ENCODE measurements at places on chromosomes 3 and 15.

GRCh38 chr15:70291305-70292075, 193.8 kb upstream of the TLE3 start:
- DNase-seq = no peak

DNA sequence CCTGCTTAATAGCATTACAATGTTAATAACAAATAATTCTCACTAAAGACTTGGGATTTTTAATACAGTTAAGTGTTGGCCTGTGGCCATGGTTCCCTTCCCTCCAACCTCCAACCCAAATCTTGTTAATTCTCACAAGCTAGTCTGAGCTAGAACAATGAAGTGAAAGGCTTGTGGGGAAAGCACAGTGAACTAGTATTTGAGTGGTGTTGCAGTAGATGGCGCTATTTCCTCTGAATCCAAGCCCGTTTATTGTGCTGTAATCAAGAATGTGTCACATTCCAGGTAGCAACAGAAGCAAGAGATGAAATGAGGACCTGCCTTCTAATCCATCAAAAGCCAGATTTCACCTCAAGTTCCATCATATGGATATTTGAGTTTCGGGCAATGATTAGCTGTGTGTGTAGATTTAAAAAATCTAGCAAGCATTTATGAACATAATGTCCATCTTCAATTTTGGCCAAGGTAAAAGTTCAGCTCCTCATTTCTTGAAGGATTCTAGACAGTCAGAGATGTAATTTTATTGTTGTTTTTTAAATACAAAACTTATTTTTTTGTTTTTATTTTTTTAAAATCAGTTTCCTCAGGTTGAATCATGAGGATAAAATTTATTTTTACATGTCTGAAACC, 160.7 kb downstream of the SQOR start:
- peak; percentile 14 for DNase-seq

GRCh38 chr3:117547956-117548550, 838.5 kb downstream of the TUSC7 start:
- DNase-seq = no peak

DNA sequence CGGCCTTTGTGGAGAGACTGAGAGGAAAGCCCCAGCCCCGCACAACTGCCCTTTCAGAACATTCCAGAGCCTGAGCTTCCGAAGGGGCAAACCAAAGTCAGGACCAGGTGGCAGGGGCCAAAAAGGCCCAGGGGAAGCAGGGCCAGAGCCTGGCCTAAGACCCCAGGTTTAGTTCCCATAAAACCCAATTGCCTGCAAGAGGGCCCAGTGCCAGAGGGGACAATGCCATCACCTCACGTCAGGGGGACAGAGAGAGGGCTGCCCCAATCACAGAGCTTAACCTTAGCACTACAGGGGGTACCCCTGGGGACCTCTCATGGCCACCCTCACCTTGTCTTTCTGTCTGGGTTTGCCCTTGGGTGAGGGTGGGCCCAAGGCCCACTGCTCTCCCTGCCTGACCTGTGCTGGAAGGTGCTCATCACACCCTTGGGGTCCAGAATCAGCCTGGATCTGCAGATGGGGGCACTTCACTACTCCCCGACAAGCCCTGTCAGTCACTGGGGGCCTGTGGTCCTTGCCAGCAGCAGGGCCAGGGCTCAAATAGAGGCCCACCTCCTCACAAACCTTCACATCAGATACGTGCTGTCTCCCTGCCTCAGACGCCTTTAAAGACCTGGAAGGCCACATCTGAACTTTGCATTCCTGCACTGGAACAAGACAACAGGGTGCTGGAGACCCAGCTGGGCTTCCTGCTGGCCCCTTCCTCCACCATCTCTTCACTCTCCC, 3.8 kb downstream of the CALML4 start:
- no peak for DNase-seq

DNA sequence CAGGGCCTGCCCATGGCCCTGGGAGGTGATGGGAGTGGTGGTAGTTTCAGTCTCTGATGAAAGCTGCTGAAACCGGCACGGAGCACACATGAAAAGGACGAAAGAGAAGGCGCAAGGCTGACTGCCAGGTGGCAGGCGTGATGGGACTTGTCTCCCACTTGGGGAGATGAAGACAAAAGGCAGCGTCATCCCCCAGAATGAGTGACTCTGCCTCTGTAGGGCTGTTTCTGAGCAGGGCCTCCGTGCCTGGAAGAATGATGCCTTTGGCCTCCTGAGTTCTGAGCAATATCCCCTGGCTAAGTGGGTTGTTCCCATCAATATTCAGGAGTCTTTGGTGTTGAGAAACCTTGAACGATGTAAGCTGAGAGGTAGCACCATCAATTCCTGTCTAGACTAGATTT, 237.8 kb downstream of the OPA1 start:
- no peak for DNase-seq

DNA sequence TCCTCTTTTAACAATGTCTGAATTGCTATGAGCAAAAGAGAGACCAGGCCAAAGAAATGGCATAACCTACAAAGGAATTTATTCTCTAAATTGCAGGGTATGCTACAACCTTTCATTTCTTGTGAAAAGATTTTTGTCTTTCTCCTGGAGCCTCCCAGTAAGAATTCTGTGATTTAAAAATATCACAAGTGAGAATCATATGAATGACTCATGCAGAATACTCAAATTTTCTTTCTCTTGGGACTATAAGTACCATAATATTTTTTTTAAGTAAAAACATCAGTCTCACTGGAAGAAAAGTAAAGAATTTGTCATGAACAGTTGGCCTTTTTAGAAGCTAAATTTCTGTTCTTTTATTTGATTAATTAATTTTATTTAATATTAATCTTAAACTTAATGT, 26.3 kb downstream of the SYNPR start:
- DNase-seq = no peak

All from foreskin melanocyte (primary cell).